RWPE1 (cell line): ENCODE measurements at places on chromosomes 11 and 22.

DNA sequence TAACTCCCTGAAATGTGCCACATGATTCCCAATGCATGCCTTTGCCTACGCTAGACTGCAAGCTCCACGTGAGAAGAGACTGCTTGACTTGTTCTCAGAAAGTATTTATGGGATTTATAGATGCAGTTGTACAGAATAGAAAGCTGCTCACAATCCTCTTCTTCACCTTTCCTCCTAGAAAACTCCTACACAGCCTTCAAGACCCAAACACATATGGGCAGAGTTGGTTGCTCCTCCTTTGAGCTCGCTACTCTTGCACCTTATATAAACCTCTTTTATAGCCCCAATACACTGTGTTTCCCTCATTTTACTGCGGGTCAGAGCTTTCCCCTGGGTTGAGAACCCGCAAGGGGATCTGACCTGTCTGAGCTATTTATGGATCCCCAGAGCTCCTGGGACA is 16.4 kb downstream of the C1QTNF6 start:
- no peak for DNase-seq

GRCh38 chr11:110093407-110094297 is 460 bp downstream of the ZC3H12C start:
- DNase-seq = peak; percentile 36

- no peak for DNase-seq
These were observed 78.6 kb downstream of the ME3 start for GRCh38 chr11:86593833-86594232.

DNA sequence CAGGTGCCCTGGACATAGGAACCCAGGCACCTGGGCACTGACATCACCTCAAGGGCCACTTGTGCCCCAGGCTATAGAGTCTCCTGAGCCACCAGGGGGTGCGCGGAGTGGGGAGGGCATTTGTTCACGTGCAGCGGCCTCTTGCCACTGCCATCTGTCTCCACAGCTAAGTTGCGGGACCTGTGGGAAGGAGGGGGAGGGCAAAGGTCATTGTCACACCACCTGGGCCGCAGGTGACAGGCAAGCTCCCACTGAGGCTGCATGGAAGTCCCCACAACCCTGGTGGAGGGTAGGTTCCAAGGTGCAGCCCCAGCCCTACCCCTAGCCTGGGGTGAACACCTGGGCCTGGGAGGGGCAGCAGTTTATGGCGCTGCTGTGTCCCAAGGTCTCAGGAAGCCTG is 79.5 kb downstream of the PIWIL3 start:
- DNase-seq = no peak

- no peak for DNase-seq
These were observed 15.2 kb upstream of the LDHA start for GRCh38 chr11:18379201-18379600.
